ENCODE measurements at places on chromosomes 7 and 10. TPM values are rescaled to one million over a fixed set of nuclear protein-coding genes. Genes with fewer than 3 reads are reported as not detected.

GRCh38 chr10:84607044-84607443 lies 278.7 kb downstream of the CCSER2 start:
- no peak for DNase-seq

- no peak for DNase-seq
Measured at GRCh38 chr7:44646921-44647636, 40.7 kb downstream of the OGDH start.

DNA sequence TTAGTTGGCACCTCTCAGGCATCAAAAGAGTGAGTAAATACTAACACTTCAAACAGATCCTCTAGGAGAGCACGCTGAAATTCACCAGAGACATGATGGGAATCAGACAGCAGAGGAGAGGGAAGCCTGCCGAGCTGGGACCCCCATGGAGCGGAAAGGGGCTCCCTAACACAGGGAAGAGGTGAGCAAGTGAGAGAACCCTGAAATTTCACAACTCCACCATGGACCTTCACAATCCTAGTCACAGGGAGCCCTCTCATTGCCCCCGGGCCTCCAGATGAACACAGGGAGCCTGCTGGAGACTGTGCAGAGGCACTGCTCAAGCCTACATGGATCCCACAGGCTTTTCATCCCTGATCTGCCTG lies 59.2 kb upstream of the ANTXRL start:
- DNase-seq: no peak

- no peak for DNase-seq
Measured at GRCh38 chr10:28984431-28984830, 304.4 kb upstream of the LYZL1 start.

DNA sequence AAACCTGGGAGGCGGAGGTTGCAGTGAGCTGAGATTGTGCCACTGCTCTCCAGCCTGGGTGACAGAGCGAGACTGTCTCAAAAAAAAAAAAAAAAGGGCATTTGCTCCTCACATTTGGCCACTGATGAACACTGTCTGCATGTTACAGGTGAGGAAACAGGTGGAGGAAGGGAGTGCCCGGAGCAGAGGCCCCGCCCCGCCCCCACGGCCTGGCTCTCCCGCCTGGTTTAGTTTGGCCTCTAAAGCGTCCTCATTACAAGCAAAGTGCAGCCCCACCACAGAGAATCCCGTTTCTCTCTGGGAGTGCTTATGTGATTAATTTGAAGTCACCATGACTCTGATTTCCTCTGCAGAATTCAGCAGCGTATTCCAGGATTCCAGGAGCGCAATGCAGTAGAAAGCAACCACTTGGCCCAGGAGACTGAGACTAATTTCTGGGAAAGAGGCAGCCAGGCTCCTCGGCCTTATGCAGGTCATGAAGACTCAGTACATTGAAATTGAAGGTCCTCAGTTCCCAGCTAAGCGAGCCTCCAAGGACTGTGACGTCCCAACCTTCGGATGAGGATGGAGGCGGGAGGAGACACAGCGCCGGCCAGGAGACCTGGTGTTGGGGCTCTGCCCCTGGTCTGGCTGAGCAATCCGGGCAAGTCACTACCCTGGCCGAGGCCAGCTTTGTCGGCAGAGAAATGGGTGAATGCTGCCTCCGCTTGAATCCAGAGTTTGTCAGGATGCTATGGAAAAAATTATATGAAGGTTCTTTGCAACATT lies 44.7 kb downstream of the RBM17 start:
- peak; percentile 19 for DNase-seq

- DNase-seq: peak; percentile 41
Measured at GRCh38 chr7:100506356-100506923, 22.7 kb downstream of the NYAP1 start.

GRCh38 chr10:78259391-78259790 lies 225.7 kb downstream of the RPS24 start:
- no peak for DNase-seq

DNA sequence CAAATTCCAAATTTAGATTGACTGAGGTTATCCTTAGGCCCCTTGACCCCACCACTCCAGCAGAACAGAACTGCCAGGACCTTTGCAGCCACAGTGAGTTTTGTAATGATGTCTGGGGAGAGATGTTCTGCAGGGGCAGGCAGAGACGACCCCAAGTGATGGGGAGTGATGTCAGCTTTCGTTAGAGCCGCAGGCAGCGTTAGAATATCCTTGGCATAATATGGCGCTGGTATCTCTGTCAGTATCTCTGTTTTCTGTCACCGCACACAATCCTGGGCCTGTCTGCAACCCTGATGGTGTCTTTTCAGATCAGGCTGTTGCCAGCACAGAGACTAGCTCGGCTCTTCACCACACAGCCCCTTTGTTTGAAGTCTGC lies 1083.6 kb downstream of the KCNMA1 start:
- peak; percentile 63 for DNase-seq

GRCh38 chr7:104267701-104268368 lies 60.0 kb upstream of the ORC5 start:
- peak; percentile 36 for DNase-seq

GRCh38 chr10:123512901-123513775 lies 153.0 kb upstream of the GPR26 start:
- DNase-seq: peak; percentile 55

GRCh38 chr7:157502701-157503111 lies 165.9 kb downstream of the DNAJB6 start:
- DNase-seq: no peak

DNA sequence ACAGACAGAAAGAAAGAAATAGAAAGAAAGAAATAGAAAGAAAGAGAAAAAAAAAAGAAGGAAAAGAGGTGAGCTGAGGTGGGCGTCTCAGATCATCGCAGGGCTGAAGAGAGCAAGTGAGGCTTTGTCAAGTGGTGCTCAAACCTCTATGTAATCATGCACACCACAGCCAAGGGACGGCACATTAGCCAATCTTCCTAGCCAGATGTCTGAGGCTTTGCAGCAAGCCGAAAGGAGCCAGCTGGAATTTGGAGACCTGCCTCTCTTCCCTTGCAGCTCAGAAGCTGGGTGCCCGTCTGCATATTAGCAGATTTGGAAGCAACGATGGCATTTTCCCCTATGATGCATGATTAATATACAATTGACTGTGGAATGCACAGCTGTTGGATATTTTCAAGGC lies 52.5 kb downstream of the ADRA2A start:
- no peak for DNase-seq

Gene GBX1
- polyA plus RNA-seq: not detected

Gene GPR15LG
- polyA plus RNA-seq: not detected
